ENCODE measurements at places on chromosomes 7 and 10. TPM values are rescaled to one million over a fixed set of nuclear protein-coding genes. Genes with fewer than 3 reads are reported as not detected.

Gene SYNPO2L
- not detected for total RNA-seq

Gene PLCE1
- total RNA-seq: not detected

Gene SGCE
- total RNA-seq: not detected

Gene EN2
- total RNA-seq: not detected

Gene CDK14
- total RNA-seq: 1.0 TPM

Gene FRAT2
- 9.3 TPM for total RNA-seq

Gene SRRM3
- not detected for total RNA-seq

Gene PNLIPRP2
- total RNA-seq: not detected

Gene HIPK2
- total RNA-seq: 27.3 TPM

Gene LRRN3
- total RNA-seq: 20.4 TPM

Gene NPY
- total RNA-seq: not detected

Gene PRR15
- not detected for total RNA-seq

Gene CDHR1
- total RNA-seq: 1.6 TPM

Gene CTAGE8
- 2.2 TPM for total RNA-seq

Measured in naive thymus-derived CD4-positive, alpha-beta T cell (primary cell).